ENCODE measurements at places on chromosomes 6 and 20. TPM values are rescaled to one million over a fixed set of nuclear protein-coding genes. Genes with fewer than 3 reads are reported as not detected.
A peak's percentile ranks its signal among the peaks of the same experiment; 100 is the strongest.

- no peak for DNase-seq
These were observed 62.8 kb downstream of the ATP9A start for GRCh38 chr20:51705400-51705799.

DNA sequence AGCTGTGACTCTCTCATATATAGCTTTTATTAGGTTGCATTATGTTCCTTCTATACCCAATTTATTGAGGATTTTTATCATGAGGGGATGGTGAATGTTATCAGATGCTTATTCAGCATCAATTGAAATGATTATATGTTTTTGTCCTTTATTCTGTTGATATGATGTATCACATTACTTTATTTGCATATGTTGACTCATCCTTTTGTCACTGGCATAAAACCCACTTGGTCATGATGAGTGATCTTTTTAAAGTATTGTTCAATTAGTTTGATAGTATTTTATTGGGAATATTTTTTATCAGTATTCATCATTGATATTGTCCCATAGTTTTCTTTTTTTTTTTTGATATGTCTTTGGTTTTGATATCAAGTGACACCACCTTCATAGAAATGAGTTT is 529.9 kb downstream of the MMUT start:
- DNase-seq = no peak

- DNase-seq = no peak
These were observed at the start of gene CFB for GRCh38 chr6:31945507-31946369. Gene CFB (plus strand): TSS chr6:31946095. CDS start chr6:31946222, 127 bp downstream.

DNA sequence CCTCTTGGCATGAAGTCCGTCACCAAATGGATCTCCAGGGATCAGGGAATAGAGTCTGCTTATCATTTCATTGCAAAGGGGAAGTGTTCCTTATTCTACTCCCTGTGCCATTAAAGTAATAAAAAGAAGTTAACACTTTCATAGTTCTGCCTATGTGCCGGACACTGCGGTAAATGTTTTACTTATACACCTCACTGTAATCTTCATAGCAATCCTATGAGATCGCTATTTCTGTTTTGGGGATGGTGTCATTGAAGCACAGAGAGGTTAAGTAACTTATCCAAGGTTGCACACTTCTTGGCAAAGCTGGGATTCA is 177.7 kb downstream of the TSHZ2 start:
- DNase-seq = no peak

Gene CDSN
- not detected for total RNA-seq

DNA sequence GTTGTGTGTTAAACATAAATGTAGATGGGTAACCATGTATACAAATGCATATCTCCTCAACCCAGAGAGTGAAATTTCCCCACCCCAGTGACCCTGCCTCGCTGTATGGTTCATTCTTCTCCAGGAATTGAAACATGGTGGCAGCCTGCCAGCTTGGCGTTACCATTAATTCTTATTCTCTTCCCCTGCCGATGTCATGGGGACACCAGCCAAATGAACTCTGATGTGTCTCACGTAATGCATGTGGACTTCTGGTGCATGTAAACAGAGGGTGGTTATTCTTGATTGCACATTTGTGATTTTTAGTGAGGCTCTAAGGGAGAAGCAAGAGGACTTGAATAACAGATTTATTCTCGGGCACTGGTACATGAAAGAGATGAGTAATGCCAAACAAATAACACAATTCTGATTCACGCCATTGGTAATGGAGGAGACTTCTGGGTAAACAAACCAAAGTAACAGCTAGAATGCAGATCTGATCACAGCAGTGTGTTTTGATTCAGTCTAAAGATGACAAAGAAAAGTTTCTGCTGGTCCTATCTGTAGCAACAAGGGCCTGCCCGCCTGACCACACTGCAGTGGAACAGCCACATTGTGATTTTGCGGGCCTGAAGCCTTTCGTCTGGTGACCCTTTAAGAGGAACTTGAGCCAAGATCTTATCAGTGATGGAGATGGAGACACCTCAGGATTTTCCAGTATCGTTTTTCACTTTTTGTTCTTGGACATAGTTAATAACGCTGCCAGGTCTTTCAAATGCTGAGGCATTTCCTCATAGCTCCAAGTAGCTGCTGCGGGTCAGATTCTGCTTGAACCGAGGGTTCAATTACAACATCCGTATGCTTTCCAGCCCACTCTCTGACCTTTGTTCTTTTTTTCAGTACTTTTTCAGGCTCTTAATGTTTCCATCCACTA is 171.8 kb upstream of the AKAP12 start:
- no peak for DNase-seq

GRCh38 chr6:65199683-65200082 is 507.3 kb downstream of the EYS start:
- DNase-seq = no peak

DNA sequence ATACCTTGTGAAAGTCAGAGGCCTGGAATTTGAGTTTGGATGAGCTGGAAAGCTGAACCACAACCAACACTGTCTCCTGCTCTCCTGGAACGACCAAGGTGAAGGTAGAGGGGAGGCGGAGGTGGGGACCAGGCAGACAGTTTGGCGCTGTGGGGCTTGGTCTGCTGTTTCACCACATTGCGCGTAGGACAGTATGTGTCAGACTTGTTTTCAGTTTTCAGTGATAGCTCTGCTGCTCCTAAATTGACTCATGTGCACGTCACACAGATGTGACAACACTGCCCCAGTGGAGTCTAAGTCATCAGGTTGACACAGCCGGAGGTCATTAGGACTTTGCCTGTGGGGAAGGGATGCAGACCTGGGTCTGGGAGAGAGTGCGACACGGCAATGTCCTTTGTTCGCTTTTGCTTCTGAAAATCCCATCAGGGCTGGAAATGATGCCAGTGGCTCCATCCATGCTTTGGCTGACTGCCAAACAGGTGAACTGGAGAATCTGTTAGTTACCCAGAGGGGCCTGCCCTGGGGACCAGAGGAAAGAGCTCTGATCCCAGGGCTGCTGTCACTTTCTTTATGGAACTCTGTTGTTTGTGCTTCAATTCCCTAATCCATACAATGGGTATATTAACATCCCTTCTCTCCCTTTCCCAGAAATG is 255.5 kb downstream of the CDC5L start:
- DNase-seq = peak; percentile 80

Gene CNR1
- total RNA-seq = not detected

Data from activated CD8-positive, alpha-beta memory T cell treated with anti-CD3 and anti-CD28 coated beads, Interleukin-2, amount 10 ng/mL, durations not matched to agents 7 days and 5 days (primary cell).